ENCODE measurements at places on chromosomes 4 and X.

DNA sequence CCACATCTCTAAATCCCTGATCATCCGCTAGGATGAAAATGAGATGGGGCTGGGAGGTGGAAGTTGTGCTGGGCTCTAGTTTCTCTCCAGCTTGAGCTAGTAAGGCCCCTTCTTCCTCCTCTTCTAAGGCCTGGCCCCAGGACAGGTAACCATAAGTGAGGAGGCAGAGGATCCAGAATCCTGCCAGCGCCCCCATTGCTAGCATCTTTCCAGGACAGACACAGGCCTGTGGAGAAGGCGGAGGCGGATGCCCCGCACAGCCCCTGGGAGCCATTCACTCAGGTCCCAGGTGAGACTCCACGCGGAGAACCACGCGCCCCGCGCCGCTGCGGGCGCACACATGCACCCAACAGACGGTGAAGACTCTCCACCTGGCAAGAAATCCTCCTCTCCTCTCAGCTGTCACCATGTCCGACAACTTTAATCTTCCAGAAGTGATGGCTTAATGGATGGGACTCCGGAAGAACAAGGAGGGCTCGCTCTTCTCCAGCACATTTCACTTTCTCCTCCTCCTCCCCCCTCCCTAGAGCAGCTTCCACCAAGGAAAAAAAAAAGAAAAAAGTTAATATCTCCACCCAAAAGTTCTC is 793 bp downstream of the ARSJ start:
- DNase-seq: peak; percentile 69

GRCh38 chr4:45004847-45005565 is 278.6 kb upstream of the GNPDA2 start:
- DNase-seq: no peak

DNA sequence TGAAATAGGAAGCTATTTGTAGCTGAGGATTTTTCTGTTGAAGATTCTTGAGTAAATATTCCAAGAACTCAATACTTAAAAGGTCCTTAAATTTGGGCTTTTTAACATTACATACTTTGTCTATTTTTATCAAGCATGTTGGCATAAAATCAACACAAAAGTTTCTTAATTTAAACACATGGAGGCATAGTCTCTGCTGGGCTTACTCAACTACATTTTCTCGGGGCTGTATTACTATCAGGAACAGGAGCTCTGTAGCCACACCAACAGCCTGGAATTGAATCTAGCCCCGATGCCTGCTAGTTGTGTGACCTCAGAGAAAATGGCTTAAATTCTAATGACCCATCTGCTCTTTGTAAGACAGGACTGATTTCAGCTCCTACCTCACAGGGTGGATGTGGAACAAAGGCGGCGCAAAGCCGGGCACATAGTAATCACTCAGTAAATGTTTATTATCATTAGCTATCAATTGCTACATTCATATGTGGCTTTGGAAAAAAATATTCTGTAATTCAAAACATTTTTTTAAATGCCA is 207.0 kb downstream of the NSUN7 start:
- no peak for DNase-seq

DNA sequence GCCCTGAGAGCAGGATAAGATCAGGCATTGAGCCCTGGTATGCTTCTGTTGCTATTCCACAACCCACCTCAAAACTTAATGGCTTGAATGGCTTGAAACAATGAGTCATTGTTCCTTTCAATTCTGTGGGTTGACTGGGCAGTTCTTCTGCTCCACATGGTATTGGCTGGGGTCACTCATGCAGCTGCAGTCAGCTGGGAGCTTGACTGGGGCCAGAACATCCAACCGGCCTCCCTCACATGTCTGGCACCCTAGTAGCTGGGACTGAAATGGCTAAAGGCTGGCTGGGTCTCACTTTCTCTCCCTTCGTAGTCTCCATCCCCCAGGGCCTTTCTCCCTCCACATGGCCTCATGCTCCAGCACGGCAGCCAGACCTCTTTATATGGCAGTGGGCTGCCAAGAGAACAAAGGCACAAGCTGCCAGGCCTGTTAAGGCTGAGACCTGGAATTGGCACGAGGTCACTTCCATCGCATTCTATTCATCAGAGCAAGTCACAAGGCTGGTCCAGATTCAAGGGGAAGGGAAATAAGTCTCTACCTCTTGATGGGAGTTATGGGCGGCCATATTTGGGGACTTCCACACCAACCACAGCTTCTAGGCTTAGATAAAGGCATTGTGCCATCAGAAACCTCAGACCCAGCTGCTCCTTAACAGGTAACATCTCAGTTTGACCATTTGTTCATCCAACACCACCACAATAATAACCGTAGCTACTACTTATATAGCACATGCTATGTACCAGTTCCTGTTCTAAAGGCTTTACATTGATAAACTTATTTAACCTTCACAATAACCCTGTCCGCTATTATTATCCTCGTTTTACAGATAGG is 159.7 kb upstream of the ATP6AP2 start:
- no peak for DNase-seq

DNA sequence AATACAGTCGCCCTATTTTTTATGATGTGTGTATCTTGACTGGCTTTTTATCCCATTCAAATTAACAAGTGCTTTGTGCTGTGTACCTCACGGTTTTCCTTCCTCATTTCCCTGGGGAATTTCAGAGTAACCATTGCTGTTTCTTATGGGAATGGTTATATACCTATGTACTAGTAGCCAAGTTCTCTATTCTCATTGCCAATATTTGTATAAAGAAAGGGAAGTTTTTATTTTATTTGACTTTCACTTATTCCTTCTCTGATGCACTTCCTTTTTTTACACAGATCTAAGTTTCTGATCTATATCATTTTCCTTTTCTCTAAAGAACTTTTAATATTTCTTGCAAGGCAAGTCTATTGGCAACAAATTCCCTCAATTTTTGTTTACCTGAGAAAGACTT is 181.3 kb downstream of the SOWAHB start:
- DNase-seq: no peak

GRCh38 chrX:68705986-68706385 is 58.5 kb downstream of the STARD8 start:
- DNase-seq: no peak

GRCh38 chrX:121831601-121832000 is 784.2 kb downstream of the GLUD2 start:
- DNase-seq: no peak

- DNase-seq: peak; percentile 10
These were observed 192.3 kb downstream of the SPATA18 start for GRCh38 chr4:52243367-52243766.
